ENCODE measurements at places on chromosomes 12 and 14.

DNA sequence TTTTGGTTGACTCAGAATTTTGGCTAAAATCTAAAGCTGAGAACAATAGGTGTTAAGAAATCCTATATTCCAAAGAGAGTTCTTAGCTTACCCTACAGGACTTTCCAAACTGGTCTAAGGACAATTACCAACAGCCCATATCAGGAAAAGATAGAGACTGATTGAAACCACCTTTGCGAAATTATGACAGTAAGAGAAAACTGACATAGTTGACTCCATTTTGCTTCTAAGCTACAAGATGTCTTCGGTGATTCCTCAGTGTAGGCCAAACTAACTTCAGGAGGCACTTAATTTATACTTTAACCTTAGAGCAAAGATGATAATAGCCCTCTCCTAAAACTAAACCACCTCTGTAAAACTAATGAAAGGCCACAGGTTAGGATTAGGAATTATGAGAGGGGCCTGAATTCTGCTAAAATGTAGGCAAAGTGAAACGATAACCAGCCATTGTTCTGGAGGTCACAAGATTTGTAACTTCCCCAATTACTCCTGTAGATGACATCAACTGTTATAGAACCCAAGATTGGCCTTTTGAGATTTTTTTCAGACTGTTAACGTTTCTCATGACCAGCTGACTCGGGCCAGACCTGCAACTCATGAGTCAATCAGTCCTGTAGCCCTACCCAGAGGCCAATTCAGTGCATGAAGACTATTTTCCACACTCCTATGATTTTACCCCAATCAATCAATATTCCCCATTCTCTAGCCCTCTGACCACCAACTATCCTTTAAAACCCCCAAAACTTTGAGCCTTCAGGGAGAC is 43.0 kb downstream of the KLRG1 start:
- DNase-seq: no peak

DNA sequence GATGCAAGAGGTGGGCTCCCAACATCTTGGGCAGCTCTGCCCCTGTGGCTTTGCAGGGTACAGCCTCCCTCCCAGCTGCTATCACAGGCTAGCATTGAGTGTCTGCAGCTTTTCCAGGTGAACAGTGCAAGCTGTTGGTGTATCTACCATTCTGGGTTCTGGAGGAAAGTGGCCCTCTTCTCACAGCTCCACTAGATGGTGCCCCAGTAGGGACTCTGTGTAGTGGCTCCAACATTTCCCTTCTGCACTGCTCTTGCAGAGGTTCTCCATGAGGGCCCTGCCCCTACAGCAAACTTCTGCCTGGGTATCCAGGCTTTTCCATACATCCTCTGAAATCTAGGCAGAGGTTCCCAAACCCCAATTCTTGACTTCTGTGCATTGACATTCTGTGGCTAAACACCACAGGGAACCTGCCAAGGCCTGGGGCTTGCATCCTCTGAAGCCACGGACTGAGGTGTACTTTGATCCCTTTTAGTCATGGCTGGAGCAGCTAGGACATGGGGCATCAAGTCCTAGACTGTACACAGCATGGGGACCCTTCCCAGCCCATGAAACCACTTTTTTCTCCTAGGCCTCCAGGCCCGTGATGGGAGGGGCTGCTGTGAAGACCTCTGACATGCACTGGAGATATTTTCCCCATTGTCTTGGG is 24.0 kb upstream of the SLC38A1 start:
- DNase-seq: no peak

DNA sequence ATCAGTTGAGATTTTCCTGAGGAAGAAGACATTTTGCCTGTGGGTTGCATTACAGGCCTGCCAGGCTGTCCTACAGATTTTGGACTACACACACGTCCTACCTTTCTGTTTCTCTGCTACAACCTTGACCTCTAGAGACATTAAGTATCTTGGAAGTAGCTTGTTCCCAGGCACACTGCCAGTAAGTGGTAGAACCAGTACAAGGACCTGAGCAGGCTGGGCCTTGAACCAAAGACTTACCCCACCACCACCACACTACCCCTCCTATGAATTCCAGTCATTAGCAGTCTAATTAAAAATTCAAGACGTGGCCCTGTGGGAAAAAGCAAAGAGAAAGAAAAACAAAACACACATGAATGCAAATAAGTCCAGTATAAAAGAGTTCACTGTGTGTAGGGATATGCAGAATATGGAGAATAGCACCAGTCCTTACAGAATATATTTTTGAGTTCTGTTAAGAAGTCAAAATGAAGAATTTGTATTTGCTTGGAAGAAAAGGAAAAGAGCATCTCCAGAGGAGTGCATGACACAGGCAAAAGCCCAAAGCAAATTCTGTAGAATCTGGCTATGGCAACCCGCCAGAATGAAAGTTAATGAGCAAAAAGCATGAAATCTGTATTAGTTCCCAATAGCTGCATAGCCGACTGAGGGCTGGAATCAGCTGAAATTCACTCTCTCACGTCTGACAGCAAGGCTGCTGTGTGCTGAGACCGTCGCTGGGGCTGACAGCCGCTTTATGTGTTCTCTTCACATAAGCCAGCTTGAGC is 74.3 kb upstream of the ST8SIA1 start:
- no peak for DNase-seq

GRCh38 chr12:112321245-112321644 is 61.0 kb downstream of the HECTD4 start:
- DNase-seq: no peak

- DNase-seq: no peak
Observed at GRCh38 chr14:79325071-79325470, 886.2 kb downstream of the DIO2 start.

- DNase-seq: no peak
Observed at GRCh38 chr14:100825713-100826331, at the start of gene MEG3. Gene MEG3, plus strand, starts transcription at chr14:100826118.

DNA sequence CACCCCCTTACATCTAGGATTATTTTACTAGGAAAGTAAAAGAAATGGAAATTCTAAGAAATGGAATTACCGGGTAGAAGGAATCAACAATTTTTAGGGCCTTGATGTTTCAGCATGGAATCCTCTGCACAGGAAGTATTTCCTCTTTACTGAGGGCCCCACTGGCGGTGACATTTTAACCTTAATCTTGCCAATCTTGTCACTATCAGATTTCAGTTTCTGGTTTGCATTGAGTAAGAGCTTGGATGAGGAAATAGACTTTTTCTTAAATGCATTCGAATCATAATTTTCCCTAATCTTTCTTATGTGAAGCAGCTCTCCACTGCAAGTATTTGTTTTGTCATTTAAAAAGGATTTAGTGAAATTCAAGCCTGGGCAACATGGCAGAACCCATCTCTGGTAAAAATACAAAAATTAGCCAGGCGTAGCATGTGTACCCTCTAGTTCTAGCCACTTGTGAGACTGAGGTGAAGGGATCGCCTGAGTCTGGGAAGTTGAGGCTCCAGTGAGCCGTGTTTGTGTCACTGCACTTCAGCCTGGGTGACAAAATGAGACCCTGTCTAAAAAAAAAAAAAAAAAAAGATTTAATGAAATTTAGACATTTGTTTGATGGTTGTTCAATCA is 40.7 kb downstream of the TPCN1 start:
- no peak for DNase-seq

- DNase-seq: no peak
Observed at GRCh38 chr12:123293178-123293760, 21.6 kb upstream of the CDK2AP1 start.

DNA sequence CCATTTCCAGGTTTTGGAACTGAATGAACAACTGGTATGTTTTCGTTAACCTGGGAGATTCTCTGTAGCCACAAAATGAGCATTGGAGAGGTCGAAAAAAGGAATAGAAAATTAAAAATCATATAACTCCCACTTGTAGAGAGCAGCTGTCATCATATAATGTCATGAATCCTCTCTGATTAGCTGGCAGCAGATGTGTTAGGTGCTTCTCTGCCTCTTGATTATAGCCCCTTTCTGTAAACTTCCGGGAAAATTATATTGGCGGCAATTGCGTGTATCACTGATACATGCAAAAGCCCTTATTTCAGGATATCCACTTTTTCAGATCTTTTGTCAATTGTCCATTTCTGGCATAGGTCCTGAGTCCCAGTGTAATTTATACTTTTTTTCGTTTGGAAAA is 31.7 kb downstream of the FGD4 start:
- DNase-seq: no peak

GRCh38 chr12:92973614-92974013 is 44.5 kb upstream of the EEA1 start:
- peak; percentile 91 for DNase-seq

DNA sequence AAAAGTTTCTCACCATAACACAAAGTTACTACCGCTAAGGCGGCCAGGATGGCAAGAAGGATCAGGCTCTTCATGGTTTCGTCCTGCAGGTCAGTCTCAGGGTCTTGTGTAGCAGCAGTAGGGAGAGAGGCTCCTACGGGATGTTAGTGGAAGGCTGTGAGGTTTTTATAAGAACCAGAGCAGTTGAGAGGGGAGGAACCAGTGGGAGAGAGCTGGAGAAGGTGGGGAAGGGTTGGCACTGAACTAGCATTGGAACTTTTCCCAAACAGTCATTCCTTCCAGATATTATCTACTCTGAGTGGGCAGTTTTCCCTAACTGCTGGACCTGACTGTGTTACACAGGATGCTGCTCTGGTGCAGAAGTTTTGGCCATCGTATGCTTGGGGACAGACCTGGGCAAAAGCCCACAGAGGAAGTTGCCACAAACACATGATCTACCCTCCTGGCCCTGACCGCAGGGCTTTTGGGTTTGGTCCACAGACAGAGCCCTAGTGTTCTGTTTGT is at the start of gene MGP:
TSS of gene MGP (minus strand) at position 137 of the 504 bp plus-strand sequence. CDS start at position 74, 63 bp downstream.
- no peak for DNase-seq

GRCh38 chr14:29102996-29103395 is 336.4 kb downstream of the FOXG1 start:
- DNase-seq: no peak

DNA sequence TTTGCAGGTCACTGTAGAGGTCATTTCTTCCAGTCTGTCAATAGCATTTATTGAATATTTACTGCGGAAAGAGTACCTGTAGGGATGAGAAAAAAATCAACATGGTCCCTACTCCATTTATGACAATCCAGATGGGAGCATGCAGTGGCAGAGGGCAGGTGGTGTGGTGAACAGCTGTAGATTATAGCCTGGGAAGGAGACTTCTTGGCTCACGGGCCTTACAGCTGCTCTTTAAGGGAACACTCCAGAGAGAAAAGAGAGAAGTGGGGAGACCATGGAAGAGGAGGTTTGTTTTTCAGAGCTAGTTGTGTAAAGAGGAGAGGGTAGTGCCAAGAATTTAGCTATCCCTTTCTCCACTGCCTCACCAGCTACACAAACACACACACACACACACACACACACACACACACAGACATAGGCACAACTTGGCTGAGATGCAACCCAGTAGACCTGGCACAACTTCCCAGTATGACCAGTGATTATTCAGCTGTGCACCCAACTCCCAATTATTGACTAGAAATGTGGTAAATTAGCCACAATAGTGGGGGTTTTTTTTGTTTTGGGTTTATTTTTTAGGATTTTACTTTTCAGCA is 41.0 kb downstream of the GPHB5 start:
- no peak for DNase-seq

- no peak for DNase-seq
Observed at GRCh38 chr14:82403987-82404386, 870.3 kb upstream of the SEL1L start.

DNA sequence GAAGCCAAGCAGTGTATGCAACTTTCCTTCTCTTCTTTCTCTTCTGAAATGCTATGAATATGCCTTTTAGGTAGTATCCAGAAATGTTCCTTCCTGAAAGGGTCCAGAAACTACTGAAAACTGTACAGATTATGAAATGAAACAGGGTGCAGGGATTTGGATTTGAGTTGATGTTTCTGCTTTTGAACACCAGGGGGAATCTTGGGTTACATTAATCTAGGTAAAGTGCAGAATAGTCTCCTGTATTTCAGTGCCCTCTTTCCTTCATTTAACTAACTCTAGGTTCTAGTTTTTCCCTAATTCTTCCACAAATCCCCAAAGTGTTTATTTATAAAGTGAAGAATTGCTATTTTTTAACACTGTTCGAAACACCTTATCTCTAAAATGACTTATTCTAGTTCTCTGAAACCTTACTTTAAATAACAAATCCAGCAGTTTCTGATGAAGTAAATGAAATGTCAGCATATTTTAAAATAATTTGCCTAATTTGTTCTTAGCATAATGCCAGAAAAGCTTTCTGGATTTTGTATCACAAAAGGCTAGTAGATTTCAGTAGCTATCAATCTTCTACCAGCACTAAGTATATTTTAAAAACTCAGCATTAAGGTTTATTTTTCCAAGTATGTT is 111.9 kb downstream of the LRRK2 start:
- no peak for DNase-seq

DNA sequence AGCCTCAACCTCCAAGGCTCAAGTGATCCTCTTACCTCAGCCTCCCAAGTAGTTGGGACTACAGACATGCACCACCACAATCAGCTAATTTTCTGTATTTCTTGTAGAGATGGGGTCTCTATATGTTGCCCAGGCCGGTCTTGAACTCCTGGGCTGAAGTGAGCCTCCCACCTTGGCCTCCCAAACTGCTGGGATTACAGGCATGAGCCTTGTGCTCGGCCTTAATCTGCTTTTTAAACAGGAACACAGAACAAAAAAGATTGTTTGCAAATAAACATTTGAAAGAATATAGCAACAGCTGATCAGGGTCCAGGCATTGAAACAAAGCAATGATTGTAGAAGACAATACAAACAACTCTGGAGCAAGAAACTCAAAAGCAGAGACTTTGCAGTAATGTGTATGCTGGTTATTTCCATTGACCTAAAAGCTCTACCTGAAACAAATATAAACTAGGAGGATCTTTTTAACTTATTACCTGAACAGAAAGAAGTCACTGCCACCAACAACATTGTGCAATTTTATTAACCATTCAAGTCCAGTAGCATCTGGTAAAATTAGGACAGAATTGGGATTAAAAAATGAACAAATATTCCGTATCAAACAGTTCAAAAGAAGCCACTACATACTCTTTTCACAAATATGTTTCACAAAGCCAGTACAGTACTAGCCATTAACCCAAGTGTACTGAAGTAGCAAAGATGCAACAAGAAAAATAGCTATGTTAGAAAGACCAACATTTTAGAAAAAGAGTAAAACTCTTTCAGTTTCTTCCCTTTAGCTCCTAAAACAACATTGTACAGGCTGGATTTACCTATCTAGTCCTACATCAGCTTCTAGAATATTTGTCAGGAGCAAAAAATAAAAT is 14.2 kb downstream of the AMN1 start:
- no peak for DNase-seq

DNA sequence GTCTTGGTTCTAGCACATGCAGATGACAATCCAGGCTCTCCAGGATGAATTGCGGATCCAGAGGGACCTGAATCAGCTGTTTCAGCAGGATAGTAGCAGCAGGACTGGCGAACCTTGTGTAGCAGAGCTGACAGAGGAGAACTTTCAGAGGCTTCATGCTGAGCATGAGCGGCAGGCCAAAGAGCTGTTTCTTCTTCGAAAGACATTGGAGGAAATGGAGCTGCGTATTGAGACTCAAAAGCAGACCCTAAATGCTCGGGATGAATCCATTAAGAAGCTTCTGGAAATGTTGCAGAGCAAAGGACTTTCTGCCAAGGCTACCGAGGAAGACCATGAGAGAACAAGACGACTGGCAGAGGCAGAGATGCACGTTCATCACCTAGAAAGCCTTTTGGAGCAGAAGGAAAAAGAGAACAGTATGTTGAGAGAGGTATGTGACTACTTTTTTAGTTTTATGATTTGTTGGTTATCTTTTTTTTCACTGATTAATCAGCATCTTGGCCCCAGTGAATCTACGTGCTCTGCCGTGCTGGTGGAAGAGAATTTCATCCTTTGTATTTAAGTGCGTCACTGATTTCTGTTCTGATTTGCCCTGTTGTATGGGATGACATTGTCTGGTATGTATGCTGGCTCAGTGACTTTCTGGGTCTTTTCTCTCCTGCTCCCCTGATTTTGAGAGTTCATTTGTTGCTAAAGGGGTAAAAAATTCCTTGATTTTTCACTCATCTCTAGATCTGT is 92.3 kb downstream of the ERC1 start:
- DNase-seq: no peak

Data from SIG-M5 (cell line).